Activated naive CD8-positive, alpha-beta T cell treated with anti-CD3 and anti-CD28 coated beads, Interleukin-2, amount 50 U/mL, for 16 hours (primary cell): ENCODE measurements at places on chromosomes 16 and 17.

DNA sequence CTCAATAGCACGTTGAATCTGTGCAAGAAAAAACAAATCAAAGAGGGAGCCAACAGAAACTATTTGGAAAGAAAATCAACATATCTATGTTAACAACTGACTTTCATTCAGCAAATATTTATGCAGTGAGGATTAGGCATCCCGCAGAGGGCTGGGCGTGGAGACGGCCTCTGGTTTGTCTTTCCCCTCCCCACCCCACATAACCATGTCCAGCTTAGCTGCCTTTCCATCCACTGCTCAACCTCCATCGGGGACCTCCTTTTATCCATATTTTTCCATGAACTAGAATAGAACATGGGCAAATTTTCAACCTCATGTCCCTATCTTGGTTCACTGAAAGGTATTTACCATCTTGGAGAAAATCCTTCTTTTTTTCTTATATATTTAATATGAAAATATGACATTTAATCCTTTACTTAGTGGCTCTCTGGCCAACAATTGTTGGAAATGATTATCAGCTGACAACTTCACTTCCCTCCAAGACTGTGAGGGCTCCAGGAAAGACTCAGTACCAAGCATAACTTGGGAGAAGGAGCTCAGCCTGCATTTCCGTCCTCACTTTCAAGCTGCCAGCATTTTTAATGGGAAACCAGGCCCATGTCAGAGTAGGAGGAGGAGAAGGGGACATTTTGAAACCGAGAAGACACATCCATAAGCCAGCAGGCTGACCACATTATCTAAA lies 462.6 kb upstream of the MAF start:
- DNase-seq = no peak

- DNase-seq = no peak
Observed at GRCh38 chr17:48459070-48459844, 29.2 kb upstream of the SKAP1 start.

- no peak for DNase-seq
Observed at GRCh38 chr17:63925615-63926014, 6.5 kb downstream of the CD79B start.

- no peak for DNase-seq
Observed at GRCh38 chr17:78747488-78747887, 34.6 kb downstream of the CYTH1 start.

GRCh38 chr17:47335101-47335936 lies 11.6 kb downstream of the EFCAB13 start:
- no peak for DNase-seq

GRCh38 chr16:8237452-8237851 lies 352.9 kb downstream of the TMEM114 start:
- no peak for DNase-seq

DNA sequence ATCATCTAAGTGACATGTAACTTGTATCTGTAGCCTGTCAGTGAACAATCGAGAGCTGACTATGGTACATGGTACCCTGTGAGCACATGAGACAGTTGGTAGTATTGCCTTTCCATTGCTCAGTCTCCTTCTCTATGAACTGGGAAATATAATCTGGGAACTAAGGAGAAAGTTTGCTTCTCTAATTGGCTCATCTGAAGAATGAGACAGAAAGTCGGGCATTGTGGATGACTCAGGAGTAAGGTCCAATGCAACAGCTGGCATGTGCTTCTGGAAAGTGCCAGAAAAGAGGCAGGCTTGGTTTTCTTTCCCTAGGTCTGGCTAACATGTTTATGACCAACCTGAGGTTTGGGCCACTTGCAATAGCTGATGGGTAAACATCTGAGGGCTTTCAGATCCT lies 51.9 kb downstream of the ZZEF1 start:
- DNase-seq = no peak

GRCh38 chr16:57525761-57526160 lies 10.6 kb downstream of the CCDC102A start:
- DNase-seq = no peak

GRCh38 chr17:21300601-21301571 lies 16.4 kb downstream of the MAP2K3 start:
- DNase-seq = no peak

- DNase-seq = no peak
Observed at GRCh38 chr16:22235839-22236745, 30.0 kb downstream of the EEF2K start.

DNA sequence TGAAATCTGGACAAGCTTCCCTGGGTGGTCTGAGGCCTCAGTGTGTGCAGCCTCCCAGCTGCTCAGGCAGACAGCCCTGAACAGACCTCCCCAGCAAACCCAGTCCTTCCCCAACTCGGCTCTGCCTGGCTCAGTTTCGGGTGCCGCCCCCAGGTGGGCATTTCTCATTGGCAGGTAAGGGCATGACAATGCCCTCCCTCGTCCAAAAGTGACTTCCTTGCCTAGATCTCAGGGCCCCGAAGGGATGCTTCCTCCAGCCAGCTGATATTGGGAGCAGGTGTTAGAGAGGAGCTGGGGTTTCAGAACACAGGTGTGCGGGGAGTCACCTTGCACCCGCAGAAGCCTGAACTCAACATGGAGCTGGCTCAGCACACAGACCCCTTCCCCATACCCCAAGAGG lies 3.8 kb upstream of the PPL start:
- no peak for DNase-seq

- no peak for DNase-seq
Observed at GRCh38 chr16:74577882-74578366, 29.0 kb downstream of the GLG1 start.

- DNase-seq = no peak
Observed at GRCh38 chr17:82440469-82440981, 10.0 kb downstream of the CYBC1 start.

DNA sequence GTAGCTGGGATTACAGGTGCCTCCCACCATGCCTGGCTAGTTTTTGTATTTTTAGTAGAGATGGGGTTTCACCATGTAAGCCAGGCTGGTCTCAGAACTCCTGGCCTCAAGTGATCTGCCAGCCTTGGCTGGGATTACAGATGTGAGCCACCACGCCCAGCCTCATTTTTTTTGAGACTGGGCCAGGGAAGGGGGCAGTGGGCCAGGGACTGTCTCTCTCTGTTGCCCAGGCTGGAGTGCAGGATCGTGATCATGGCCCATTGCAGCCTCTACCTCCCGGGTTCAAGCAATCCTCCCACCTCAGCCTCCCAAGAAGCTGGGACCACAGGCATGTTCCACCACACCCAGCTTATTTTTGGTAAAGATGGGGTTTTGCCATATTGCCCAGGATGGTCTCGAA lies 16.0 kb downstream of the RSL1D1 start:
- DNase-seq = no peak

DNA sequence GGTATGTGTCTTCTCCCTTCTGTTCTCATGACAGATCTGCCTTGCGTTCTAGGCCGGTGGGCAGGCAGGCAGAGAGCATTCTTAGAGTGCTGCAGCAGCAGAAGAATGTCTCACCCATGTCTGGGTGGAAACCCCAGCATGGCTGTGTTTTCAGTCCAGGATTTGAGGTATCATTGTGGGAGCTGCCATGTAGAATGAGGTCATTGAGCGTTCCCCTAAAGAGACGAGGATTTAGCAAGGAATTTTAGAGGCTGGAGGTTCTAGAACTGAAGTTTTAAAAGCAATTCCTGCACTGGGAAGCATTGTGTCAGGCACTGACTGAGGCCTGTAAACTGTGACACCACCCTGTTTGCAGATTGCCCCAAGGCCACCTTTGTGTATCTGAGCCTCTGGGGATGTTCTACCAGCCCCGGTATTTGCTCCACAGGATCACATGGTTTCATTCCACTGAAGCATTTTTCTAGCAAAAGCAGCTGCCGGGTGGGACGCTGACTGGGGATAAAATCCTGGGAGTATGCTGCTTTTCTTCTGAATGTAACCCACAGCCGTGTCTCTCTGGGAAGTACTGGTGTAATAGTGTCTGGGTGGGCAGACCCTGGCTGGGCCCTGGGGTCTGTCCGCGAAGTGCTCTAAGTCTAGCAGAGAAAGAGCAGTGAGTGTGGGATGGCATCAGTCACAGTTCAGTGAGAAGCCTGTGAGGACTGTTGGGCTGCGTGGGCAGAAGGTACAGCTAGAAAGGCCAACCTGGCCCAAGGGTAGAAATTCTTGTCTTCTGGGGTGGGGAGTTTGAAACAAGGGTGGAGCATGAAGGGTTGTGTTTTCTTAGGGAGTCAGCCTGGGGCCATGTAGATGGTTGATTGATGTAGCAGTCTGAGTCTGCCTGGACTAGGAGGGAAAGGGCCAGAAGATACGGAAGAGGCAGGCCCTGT lies 30.2 kb downstream of the PLCD3 start:
- DNase-seq = no peak

DNA sequence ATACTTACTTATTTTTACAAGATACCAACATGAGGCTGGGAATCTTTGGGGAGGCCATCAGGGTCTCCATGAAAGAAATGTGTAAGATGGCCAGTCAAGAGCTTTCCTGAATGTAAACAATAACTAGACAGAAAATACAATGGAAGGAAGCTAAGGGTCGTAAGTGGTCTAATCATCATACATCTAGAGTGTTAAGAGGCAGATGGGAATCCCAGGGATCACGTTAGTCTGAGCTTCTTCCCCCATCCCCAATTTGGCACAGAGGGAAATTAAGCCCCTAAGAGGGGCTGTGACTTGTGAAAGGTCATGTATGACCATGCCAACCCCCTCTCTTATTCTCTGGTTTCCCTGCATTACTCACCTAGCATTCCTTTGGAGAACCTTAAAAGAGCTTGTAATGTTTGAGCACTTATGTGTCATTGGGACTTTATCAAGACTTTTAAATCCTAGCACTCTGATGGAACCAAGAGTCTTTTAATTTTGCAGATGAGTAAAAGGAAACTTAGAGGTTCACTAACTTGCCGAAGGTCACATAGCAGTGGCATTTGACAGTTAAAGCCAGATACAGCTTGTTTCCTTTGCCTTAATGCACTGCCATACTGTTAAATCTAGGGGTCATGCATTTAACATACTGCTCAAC lies 46.1 kb downstream of the DCUN1D3 start:
- no peak for DNase-seq

DNA sequence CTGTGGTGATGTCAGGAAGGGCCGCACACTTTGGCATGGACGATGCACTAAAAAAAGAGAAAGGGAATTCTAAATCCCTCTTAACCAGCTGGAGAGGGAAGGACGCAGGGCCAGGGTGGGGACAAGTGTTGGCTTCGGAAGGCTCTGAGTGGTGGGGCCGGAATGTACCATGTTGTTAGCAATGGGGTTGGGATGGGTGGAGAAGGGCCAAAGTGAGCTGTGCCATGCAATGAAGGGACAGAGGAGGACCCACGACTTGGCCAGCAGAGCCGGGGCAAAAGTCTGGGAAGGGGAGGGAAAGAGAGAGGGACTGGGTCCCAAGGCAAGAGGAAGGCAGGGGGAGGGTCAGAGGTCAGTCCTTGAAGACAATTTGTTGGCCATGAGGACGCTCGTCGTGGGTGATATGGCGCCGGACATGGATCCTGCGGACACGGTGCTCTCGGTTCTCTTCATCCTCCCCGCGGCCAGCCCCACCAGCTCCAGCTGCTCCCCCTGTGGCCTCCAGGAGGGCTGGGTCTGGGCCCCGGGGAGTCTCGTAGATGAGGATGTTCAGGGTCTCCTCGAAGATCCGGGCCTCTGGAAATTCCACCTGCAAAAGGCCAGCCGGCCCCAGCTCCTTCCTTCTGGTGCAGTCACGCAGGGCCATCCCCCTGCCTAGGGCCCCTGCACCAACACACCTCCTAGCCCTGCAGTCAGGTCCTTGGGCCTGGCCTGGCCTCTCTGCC lies 6.4 kb downstream of the ASPHD1 start:
- no peak for DNase-seq

DNA sequence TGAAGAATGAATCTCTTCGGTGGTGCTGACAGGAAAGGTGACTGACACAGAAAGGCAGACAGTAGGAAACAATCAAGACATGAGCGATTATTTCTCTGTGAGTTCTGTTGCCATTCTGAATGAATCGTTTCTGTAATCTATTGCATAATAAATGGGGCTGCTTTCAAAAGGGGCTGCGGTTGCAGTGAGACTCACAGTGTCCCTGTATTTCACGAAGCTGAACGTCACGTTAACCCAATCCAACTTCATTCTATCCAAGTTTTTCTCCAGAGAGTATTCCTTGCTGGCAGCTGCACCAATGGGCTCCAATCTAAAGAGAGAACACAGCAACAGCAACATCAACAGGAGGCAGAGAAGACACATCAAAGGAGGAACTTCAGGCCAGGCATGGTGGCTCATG lies 75.4 kb downstream of the DNAH3 start:
- DNase-seq = no peak

GRCh38 chr17:75124041-75124818 lies 7.3 kb downstream of the NT5C start:
- peak; percentile 33 for DNase-seq

DNA sequence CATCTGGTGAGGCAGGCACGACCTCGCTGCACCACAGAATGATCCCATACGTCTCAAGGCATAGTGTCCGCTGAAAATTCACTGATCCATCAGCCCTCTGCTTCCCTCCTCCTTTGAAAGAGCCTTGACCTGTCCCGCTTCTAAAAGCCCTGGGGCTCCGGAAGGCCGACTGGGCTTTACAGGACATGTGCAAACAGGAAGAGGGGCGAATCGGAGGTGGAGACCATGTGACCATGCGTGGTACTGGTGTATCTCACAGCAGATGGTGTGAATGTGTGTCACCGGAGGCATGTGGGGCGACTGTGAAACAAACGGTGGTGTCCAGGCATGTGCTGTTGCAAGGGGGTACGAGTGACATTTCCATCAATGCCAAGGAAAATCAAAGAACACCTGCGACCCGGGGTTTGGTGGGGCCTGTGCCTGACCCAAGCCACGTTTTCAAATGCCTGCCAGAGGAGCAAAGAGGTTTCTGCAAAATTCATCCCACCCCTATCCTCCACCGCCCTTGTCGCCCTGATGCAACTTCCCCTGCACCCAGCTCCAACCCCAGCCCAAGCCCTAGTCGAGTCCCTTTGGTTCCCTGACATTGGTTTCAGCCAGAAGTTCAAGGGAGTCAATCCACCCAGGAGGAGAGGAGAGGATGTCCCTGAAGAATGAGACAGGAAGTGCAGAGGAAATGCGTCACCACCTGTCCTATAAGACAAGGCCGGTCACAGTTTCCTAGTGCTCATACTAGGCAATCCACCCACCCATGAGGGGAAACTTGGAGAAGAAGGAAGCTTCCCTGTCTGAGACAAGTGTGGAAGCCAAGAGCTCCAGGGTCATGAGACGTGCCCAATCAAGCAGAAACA lies 5.9 kb upstream of the KCNJ18 start:
- no peak for DNase-seq

GRCh38 chr17:60300949-60301348 lies 91.0 kb downstream of the USP32 start:
- DNase-seq = no peak

DNA sequence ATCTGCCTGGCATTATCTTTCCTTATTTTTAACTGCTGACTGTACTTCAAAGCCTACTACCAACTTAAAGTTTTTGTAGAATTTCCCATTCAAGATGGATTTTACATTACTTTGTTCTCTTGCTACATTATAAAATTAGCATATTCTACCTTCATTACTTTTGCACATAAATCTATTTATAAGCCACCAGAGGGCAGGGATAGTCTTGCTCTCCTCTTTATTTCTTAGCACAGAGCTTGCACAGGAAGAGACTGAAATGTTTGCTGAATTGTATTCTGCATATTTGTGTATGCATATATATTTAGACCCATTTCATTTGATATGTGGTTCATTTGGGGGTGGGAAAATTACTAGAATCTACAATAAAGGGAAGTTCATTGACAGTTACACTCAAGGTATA lies 108.0 kb downstream of the SKAP1 start:
- no peak for DNase-seq
